Spinal cord (tissue), 10 donors: ENCODE measurements at places on chromosomes 2 and 18. TPM values are rescaled to one million over a fixed set of nuclear protein-coding genes. Genes with fewer than 3 reads are reported as not detected.

GRCh38 chr2:120477831-120478481 is 132.0 kb downstream of the INHBB start:
- no peaks in the 10 kb centered on the region for H3K36me3 ChIP-seq
- no peaks in the 10 kb centered on the region for H3K27me3 ChIP-seq
- no peak overlapping the region for H3K27ac ChIP-seq
- peaks cover 2% of the 10 kb centered on the region for H3K4me1 ChIP-seq
- H3K4me3 ChIP-seq = no peak overlapping the region
- DNase-seq = no peak

- H3K4me1 ChIP-seq = no peaks in the 10 kb centered on the region
- H3K27me3 ChIP-seq = no peaks in the 10 kb centered on the region
- no peak for DNase-seq
- no peaks in the 10 kb centered on the region for H3K36me3 ChIP-seq
Measured at GRCh38 chr2:7566382-7566881, 649.2 kb downstream of the RNF144A start.

- no peak overlapping the region for H3K4me3 ChIP-seq
- peaks cover 29% of the 10 kb centered on the region for H3K4me1 ChIP-seq
- peaks cover 5% of the 10 kb centered on the region for H3K27me3 ChIP-seq
Measured at GRCh38 chr2:47521666-47522285, 118.8 kb downstream of the MSH2 start.

DNA sequence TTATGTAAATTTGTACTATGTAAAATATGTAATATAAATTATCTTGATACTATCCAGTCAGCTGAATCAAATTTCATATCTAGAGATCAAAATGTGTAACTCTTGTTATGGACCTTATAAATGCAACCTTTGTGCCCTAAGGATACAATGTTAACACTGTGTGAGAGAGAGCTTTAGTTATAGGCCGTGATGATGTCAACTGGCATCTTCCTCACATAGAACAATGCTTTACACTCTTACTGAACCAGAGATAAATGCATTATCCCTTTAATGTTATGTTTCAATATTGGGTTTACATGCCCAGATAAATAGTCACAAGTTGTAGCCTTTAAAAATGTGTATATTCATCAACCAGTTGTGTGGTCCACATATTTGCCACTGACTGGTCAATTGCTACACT is 115.1 kb downstream of the KCNJ3 start:
- no peaks in the 10 kb centered on the region for H3K27me3 ChIP-seq
- no peak overlapping the region for H3K4me3 ChIP-seq
- no peak for DNase-seq
- no peaks in the 10 kb centered on the region for H3K4me1 ChIP-seq
- H3K27ac ChIP-seq = no peak overlapping the region

GRCh38 chr2:33363325-33364298 is 112.8 kb upstream of the RASGRP3 start:
- H3K4me1 ChIP-seq = peaks cover 4% of the 10 kb centered on the region
- H3K36me3 ChIP-seq = no peaks in the 10 kb centered on the region
- H3K27me3 ChIP-seq = no peaks in the 10 kb centered on the region

DNA sequence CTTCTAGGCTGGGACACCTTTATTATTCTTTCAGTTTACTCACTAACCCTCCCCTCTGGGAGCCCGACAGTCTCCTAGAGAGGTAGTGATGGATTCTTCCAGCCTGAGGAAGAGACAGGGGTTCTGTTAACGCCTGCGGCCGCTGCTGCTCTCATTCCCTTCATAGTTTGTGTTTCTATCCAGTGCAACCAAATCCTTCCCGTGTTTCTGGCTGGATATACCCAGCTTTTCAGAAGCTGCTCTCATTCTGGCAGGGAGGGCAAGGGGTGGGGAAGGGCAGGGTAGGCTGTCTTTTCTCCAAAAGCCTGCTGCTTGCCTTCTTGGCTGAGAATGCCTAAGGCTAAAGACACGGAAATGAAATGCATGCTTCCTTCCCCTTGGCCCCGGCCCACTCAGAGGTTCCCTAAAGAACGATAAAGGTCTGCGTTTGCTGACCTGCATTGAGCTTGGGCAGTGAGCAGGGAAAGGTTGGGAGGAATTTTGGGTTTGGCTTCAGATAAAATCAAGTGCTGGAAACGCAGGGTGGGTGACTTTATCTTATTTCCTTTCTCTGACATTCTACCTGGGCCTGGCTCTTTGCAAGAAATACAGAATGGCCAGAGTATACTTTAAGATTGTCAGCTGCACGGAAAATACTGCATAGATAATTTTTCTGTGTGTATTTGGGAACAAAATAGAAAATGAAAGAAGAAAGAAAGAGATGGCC is 390.9 kb downstream of the NBAS start:
- H3K36me3 ChIP-seq = peaks cover 5% of the 10 kb centered on the region
- no peak for DNase-seq
- H3K27me3 ChIP-seq = no peaks in the 10 kb centered on the region
- H3K4me3 ChIP-seq = no peak overlapping the region
- H3K27ac ChIP-seq = peak overlapping the region; percentile 42

GRCh38 chr2:121794233-121794632 is 38.8 kb downstream of the TSN start:
- H3K4me3 ChIP-seq = no peak overlapping the region
- no peaks in the 10 kb centered on the region for H3K36me3 ChIP-seq

GRCh38 chr2:129762386-129763189 is 216.9 kb upstream of the RAB6C start:
- no peak overlapping the region for H3K27ac ChIP-seq
- H3K27me3 ChIP-seq = no peaks in the 10 kb centered on the region
- H3K4me1 ChIP-seq = peaks cover 36% of the 10 kb centered on the region

DNA sequence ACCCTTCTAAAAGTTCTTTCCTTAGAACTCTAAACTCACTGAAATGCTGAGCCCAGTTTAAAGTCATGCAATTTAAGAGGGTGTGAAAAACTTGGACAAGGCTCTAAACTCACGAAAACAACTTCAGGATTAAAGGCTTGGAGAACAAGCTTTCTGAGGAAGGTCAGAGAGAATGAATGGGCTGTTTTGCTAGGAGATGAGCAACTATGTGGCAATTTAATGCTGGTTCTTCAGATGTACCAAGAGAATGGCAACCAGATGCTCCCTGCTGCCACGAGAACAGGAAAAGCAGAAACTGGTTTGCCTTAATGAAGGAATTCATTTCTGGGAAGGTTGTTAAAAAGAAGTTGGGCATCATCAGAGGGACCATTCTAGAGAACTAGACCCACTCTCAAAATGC is 77.8 kb upstream of the PMAIP1 start:
- H3K36me3 ChIP-seq = no peaks in the 10 kb centered on the region
- H3K27me3 ChIP-seq = no peaks in the 10 kb centered on the region
- no peak overlapping the region for H3K4me3 ChIP-seq
- DNase-seq = peak; percentile 72
- H3K4me1 ChIP-seq = no peaks in the 10 kb centered on the region
- no peak overlapping the region for H3K27ac ChIP-seq

GRCh38 chr2:3754795-3755194 is 51.4 kb downstream of the DCDC2C start:
- H3K36me3 ChIP-seq = no peaks in the 10 kb centered on the region
- no peak overlapping the region for H3K27ac ChIP-seq
- no peaks in the 10 kb centered on the region for H3K27me3 ChIP-seq
- H3K4me3 ChIP-seq = no peak overlapping the region

DNA sequence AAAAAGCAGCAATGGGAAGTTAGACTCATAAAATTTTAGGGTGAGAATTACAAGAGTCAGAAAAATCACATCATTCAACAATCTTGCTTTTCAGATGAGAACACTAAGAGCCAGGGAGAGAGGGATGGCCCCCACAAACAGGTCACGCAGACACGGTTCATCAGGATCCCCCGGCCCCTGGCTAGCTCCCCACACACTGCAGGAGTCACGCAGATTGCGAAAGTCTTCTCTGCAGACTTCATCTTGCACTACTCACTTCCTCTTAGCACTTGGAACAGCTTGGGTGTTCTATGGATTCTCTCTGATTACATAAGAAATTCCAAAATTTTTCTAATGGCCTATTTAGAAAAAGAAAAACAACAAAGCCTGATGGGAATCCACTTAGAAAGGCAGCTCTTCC is 21.6 kb upstream of the SULT1C2 start:
- no peaks in the 10 kb centered on the region for H3K36me3 ChIP-seq
- no peaks in the 10 kb centered on the region for H3K4me1 ChIP-seq
- no peak for DNase-seq
- no peaks in the 10 kb centered on the region for H3K27me3 ChIP-seq
- H3K27ac ChIP-seq = peak overlapping the region; percentile 81
- no peak overlapping the region for H3K4me3 ChIP-seq

DNA sequence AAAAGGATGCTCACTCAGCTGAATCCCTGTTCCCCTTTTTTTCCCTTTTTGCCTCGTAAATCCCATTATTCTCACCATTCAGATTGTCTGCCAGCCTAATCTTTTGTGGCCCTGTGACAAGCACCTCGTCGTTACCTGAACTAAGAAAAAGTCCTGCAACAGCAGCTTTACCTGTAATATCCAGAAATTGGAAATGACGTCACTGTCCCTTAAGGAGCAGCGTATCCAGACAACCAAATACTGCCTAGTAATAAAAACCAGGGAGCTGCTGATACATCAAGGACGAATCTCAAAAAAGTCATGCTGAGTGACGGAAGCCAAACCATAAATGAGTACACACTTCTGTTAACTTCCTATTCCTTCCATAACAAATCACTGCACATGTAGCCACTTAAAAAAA is 694.9 kb downstream of the GALR1 start:
- no peaks in the 10 kb centered on the region for H3K4me1 ChIP-seq
- DNase-seq = no peak
- H3K27me3 ChIP-seq = no peaks in the 10 kb centered on the region
- H3K36me3 ChIP-seq = no peaks in the 10 kb centered on the region
- H3K4me3 ChIP-seq = no peak overlapping the region
- no peak overlapping the region for H3K27ac ChIP-seq

DNA sequence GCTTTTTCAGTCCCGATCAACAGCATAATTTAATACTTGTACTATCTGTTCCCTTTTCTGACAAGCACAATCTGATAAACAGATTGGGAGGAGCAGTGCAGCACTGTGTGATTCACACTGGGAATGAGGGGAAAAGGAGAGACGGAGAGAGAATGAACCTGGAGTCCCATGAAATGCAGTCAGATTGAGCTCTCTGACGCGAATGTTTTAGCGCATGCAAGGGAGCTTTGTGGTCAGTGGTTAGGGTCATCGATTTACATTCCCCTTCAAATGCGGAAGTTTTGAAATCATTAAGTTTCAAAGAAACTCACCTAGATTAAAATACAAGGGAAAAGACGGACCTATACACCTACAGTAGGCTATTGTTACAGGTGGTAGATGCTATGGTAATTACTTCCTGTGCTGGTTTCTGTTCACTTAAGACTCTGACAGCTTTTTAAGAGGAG is 99.6 kb downstream of the KCTD1 start:
- no peaks in the 10 kb centered on the region for H3K36me3 ChIP-seq
- no peaks in the 10 kb centered on the region for H3K27me3 ChIP-seq
- DNase-seq = no peak
- H3K27ac ChIP-seq = no peak overlapping the region

GRCh38 chr2:7913974-7914373 is 767.9 kb upstream of the ID2 start:
- DNase-seq = no peak
- H3K36me3 ChIP-seq = no peaks in the 10 kb centered on the region

DNA sequence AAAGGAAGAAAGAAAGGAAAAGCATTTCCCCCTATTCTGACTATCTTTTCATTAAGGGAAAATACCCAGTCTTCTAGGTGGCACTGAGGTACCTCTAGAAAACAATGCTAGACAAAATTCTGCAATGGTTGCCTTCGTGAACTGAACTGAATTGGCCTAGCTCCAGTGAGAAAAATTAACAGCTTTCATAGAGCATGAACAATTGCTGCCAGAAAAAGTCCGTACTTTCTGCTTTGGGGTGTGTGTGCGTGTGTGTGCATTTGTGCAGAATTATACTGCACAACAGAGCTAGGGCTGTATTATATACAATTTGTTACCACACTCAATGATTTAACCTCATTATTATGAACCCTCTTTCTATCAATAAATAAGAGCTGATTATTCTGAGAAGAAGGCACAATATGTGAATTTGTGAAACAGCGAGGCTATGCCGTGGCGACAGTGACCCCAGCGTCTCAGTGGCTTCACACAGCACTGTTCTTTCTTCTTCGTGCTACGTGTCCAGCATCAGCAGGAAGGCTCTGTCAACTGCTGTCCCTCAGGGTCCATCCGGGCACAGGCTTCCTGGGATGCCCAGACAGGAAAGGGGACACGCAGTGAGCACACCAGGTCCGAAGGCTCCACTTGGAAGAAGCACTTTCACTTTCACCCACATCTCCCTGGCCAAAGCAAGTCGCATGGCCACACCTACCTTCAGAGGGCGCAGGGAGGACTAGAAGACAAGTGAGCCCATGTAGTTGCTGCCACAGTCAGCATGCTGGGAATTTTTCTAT is 47.5 kb downstream of the PTGR3 start:
- no peaks in the 10 kb centered on the region for H3K36me3 ChIP-seq
- H3K4me1 ChIP-seq = peaks cover 19% of the 10 kb centered on the region
- DNase-seq = peak; percentile 64
- H3K27ac ChIP-seq = peak overlapping the region; percentile 37
- no peaks in the 10 kb centered on the region for H3K27me3 ChIP-seq
- peak overlapping the region; percentile 10 for H3K4me3 ChIP-seq

DNA sequence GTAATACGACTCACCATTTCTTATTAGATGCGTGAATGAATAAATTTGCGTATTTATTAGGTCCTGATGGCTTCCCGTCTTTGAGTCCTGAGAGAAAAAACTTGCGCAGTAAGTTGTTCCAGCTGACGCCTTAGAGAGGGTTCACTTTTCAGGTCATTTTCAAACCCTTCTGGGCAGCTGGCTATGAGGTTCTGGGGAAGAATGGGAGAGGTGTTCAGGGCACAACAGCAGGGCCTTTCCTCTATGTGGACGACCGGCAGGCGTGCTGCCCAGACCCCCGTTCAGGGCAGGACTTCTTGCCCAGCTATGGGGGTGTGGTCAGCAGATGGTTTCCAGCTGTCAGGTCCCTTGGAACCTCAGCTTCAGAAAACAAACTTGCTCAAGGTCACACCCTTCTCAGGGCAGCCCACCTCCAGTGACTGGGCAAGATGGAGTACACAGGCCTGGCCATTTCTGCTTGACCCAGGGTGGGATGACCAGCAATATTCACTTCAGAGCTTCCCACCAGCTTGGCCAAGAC is 61.1 kb upstream of the TNP1 start:
- no peak overlapping the region for H3K27ac ChIP-seq
- H3K36me3 ChIP-seq = no peaks in the 10 kb centered on the region
- H3K27me3 ChIP-seq = no peaks in the 10 kb centered on the region
- DNase-seq = no peak
- no peak overlapping the region for H3K4me3 ChIP-seq

- H3K4me1 ChIP-seq = no peaks in the 10 kb centered on the region
- H3K4me3 ChIP-seq = no peak overlapping the region
- H3K27ac ChIP-seq = no peak overlapping the region
- no peaks in the 10 kb centered on the region for H3K27me3 ChIP-seq
Measured at GRCh38 chr2:175804122-175804521, 197.9 kb downstream of the LNPK start.

- no peaks in the 10 kb centered on the region for H3K27me3 ChIP-seq
- H3K4me3 ChIP-seq = no peak overlapping the region
- peaks cover 25% of the 10 kb centered on the region for H3K4me1 ChIP-seq
- no peak for DNase-seq
- H3K36me3 ChIP-seq = no peaks in the 10 kb centered on the region
- no peak overlapping the region for H3K27ac ChIP-seq
Measured at GRCh38 chr2:74017223-74017622, 32.5 kb downstream of the TET3 start.

Gene LRRC30
- not detected for polyA plus RNA-seq

Gene OTX1
- 0.08 TPM for polyA plus RNA-seq

Gene TEX51
- not detected for polyA plus RNA-seq
